ENCODE measurements at places on chromosomes 2 and 18.

DNA sequence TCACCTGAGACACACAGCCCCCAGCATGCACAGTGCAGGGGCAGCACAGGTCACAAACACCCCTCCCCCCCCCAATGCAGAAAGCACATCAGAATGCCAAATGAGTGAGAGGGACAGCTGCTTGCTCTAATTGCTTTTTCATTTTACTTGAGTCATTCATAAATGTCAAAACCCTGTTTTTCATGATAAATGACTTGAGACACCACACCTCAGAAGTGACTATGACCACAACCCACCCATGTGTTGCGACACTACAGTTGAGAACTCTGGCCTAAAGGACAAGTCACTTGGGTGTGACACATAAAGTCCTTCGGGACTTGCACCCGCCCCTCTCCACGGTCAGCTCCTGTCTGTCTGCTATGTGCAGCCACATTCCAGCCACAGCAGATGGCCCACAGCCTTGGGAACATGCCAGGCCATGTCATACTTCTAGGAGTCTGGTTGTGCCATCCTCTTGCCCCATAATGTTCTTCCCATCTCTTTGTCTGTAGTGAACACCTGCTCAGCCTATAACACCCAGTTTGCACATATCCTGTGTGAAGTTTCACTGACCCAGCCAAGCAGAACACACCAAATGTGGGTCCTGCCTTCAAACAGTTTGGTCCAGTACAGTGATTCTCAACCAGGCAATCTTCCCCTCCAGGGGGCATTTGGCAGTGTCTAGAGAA lies 30.2 kb upstream of the RIOK3 start:
- peak; percentile 38 for DNase-seq

DNA sequence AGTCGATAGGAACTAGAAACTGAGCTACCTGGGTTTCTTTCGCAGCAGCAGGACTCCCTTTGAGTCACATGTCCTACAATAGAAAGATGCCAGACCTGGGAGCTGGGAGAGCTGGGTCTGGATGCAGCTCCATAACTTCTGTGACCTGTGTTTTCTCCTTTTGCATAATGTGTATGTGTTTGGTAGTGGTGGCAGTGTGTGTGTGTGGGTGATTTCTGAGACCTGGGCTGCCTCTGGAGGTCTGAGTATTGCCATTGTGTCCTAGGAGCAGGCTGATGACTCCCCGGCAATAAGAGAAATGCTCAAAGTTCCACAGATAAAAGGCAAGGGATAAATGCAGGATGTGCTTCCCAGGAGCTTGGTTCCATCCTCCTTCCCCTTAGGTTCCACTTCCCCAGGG lies 6.4 kb downstream of the WNT10A start:
- no peak for DNase-seq

- DNase-seq: peak; percentile 31
Observed at GRCh38 chr2:132593171-132593570, 76.8 kb downstream of the LYPD1 start.

GRCh38 chr2:112493858-112494648 lies 12.1 kb downstream of the TTL start:
- DNase-seq: peak; percentile 74

- no peak for DNase-seq
Observed at GRCh38 chr2:144475569-144476275, 44.2 kb downstream of the ZEB2 start.

DNA sequence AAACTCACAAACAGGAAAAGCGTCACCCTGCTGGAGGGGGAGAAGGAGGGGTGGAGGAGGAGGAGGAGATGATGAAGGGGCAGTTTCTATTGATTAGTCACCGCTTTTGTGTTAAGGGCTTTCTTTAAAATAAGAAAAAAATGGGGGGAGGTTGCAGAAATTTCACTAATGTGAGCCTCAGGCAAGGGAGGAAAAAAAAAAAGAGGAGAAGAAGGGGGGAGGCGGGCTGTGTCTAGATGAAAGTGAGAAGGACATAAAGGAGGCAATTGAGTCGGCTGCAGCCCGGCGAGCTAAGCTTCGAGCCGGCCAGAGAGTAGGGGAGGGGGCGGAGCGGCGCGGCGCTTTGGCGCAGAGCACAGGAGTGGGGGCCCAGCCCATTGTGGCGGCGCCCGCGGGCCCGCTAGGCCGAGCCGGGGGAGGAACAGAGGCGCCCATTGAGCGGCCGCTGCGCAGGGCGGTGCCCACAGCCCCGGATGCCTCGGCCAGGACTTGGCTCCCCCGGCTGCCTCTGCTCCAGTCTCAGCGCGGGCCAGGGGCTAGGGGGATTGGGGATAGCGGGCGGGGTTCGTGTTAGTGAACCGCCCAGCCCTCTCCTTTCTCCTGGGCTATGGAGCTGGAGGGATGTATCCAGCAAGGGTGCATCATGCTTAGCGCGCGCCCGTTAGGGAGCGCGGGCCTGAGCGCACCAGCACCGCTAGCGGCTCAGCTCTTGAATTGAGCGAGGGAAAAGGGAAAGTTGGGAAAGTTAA lies 7.9 kb downstream of the PAX3 start:
- no peak for DNase-seq

DNA sequence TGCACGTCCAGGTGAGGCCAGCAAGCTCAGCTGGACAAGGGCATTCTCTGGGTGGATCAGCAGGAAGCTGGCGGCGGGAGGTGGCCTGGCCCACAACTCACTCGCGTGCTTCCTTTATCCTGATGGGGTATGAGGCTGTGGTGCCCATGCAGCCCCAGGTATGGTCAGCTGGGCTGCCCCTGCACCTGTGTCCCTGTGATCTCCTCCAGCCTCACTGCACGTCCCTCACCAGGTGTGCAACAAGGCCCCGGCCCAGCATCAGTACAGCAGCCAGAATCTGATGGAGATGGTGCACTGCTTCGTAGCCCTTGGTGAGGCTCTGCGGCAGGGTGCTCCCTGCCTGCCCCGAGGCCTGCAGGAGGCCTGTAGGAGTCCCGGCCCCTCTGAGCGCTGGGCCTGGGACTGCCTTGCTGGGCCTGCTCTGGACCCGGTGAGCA lies 17.6 kb downstream of the MROH2A start:
- DNase-seq: no peak
